Ovary (tissue), 10 donors: ENCODE measurements at places on chromosomes 13 and 19.
A peak's percentile ranks its signal among the peaks of the same experiment; 100 is the strongest.

GRCh38 chr13:23945612-23946011, 48.3 kb upstream of the C1QTNF9B start:
- DNase-seq = no peak

DNA sequence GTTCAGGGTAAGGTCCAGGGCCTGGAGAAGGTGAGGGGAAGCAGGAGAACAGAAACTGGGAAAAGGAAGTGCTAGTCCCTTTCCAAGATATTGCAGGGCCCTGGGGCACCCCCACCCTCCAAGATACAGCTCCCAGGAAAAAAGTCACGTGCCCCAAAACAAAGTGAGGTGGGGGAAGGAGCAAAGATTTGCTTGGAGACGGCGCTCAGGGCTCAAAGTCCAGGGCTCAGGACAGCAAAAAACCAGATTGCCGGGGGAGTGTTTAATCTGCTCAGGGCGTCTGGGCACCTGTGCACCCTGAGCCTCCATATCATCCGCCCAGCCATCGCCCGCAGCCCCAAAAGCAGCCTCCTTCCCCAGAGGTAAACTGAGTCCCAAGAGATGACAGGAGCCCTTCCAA, 6.3 kb downstream of the SMIM24 start:
- DNase-seq = no peak

- DNase-seq = no peak
Measured at GRCh38 chr13:71865874-71866334, 1.1 kb downstream of the DACH1 start.

DNA sequence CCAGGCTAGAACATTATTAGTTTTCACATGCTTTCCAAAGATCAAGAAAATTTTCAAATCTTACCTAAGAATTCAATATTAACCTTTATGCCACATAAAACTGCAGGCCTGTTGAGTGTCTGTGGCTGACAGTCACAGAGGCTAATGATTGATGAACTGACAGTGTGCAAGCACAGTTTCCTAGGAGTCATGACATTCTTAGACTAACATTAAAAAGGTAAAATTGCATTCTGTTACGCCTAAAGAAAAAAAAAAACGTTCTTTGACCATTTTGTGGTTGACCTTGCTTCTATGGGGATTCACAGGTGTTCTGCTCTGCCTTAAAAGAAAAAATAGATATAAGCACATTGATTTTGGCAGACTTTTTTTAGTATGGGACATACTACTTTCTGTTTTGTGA, 1776.2 kb downstream of the PCDH9 start:
- no peak for DNase-seq

DNA sequence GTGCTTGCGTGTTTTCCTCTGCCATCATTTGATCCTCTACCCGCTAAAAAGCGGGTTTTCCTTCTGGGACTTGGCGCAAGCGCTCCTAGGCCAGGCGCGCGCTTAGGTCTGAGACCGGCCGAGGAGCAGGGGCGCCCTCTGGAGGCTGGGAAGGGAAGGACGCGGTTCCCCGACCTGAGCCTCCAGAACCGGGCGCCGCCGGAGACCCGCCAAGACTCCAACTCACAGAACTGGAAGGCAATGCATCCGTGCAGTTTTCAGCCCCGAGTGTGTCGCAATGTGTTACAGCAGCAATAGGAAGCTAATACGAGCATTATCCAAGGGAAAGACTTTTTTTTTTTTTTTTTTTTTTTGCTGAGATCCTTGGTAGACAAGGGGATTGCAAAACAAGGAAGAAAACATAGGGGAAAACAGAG, 190.9 kb downstream of the COL4A1 start:
- DNase-seq = no peak

GRCh38 chr19:3660493-3661219, 34.1 kb upstream of the CACTIN start:
- no peak for DNase-seq

DNA sequence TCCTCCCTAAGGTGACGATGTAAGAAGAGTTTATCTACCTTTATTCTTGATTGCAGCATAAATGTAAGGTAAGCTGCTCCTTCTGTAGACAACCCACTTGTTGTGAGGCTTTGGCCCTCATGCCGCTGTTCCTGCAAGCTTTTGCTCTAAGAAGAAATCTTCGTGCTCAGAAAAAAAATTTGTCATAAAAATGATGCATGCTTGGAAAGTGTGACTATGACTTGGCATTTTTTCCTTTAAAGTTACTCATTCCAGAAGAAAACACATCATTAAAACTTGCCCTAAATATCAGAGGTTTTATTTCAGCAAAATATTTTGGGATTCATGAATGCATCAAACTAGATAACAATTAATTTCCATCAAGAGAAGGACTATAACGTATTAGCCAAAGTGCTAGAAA, 39.8 kb downstream of the KCTD12 start:
- no peak for DNase-seq

- no peak for DNase-seq
Measured at GRCh38 chr19:15197275-15197941, 3.4 kb downstream of the NOTCH3 start.

DNA sequence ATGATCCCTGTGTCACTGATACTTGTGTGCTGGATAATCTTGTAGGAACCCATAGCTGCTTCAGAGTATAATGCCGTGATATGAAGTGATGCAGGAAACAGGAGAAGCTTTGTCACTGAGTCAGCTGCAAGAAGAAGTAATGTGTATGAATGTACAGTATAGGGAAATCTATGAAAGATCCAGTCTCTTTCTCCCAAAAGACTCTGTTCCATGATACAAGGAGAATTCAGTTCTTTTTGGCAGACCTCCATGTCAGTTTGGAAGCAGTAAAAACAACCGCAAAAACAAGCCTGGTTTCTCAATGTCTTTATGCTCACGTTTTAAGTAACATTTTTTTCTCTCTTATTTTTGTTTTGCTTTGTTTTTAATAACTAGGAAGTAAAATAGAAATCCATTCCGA, 33.9 kb downstream of the PCDH17 start:
- DNase-seq = no peak

DNA sequence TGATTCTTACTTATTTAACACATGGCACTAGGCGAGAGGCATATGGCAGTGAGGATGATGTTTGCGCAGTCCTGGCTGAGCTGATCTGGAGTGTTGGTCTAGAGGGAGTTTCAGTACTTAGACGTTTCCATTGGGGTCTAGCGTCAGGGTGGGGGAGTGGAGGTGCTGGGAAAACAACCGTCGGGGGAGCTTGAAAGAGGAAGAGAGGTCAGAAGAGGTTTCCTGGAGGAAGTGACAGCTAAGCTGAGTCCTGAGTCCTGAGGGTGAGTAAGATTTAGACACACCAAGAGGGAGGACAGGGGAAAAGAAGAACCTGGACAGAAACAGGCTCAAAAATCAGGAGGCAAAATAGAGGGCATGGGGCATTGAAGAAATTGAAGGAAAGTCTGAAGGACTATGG, 81.4 kb downstream of the ALOX5AP start:
- no peak for DNase-seq

DNA sequence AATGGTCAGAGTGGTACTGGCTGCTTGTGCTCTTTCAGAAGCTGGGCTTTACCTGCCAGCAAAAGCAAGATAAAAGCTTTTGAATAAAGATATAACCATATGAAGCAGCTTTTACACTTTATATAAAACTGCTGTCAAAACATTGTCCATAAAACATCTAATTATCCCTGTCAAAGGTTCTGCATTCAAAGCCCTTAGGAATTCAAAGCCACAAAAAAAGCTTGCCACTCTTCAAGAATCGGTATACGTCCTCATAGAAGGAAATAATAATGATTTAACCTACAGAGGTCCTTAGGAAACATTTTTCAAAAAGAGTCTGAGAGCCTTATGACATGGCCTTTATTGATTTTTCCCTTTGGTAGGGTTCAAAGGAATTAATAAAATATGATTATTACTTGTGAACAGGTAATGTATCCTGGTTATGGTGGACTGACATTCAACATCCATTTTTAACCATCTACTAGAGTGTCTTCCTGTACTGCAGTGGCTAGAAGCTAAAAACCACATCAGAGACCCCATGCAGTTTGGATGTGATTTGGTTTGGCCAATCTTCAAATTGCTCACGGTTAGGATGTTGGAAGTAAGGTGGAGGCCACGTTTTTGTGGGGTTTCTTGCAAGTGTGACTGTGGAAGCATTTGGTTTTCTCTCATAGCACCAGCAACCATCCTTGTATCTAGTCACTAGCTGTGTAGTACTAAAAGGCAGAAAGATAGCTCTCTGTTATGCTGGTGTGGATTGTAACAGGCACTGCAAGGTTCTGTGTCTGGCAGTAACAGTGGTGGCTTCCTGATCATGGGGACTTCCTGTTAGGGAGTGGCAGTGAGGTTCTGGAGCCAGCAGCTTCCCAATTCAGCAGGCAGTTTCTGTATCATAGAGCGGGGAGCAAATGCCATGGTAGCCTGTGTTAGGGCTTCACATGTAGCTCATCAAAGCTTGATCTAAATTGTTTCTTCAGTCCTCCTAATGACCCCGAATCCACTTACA, 441.5 kb downstream of the DIAPH3 start:
- DNase-seq = no peak

DNA sequence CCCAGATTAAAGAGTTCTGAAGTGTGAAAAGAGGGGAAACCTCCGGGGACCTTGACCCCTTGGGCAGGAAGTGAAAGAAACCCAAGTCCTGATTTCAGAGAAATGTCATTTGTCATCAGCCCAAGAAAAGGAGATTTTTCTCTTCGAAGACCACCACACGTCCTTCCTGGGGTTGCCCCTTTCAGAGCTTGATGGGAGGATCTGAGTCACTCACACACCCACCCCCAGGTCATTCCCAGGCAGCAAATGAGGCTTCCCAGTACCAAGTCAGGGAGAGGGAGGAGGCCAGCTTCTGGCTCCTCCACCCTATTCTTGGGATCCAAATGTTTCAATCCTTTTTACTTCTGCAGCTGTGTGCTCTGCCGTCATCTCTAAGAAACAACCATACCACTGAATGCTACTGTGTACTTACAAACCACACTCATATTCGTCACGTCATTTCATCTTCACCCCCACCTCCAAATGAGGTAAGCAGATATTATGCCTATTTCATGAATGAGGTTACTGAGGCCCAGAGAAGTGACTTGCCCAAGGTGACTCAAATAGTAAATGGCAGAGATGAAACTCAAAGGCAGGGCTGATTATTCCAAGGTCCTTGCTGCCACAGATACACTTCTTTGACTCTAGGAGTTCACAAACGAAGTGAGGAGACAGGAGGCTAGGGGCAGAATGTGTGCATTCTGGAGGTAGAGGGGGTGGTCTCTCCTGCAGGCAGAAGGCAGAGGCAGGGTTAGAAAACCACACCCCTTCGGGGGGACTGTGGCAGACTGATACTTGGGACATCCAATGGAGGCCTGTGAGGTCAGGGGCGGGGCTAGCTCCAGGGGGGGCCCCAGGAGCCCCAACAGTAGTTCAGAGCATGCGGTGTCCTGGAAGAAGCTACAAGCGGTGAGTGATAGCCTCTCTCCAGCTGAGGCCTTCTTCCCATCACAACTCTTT, 5.0 kb upstream of the KMT2B start:
- DNase-seq = no peak

DNA sequence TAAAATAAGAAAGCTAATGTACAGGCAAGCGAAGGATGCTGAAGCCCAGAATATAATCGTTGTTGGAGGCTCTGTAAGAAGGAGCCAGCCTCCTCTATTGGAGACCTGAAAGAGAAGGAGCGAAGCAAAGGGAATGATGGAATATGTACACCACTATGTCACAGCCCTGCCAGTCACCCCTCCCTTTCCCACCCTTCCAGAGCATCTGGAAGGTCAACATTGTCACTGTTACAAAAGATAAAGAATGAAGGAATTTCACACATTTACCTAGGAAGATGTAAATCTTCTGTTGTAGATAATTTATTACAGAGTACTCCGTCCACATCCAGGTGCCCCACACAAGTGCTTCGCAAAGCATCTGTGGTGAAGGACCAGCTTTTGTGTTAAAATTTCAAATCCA, 39.7 kb upstream of the SACS start:
- DNase-seq = no peak

GRCh38 chr13:24036115-24036514, 124.4 kb upstream of the SPATA13 start:
- DNase-seq = no peak

- no peak for DNase-seq
Measured at GRCh38 chr13:73288596-73288995, 229.8 kb downstream of the KLF5 start.

GRCh38 chr13:80166352-80166751, 174.6 kb downstream of the SPRY2 start:
- DNase-seq = no peak

- DNase-seq = peak; percentile 80
Measured at GRCh38 chr19:18208098-18208951, 4.5 kb upstream of the RAB3A start.

GRCh38 chr13:70090036-70090723, 17.4 kb upstream of the ATXN8OS start:
- DNase-seq = no peak

GRCh38 chr19:47713046-47714021, at the start of gene EHD2:
EHD2 (plus strand) TSS chr19:47713422; CDS start chr19:47716613, 3,191 bp downstream.
- DNase-seq = peak; percentile 91

DNA sequence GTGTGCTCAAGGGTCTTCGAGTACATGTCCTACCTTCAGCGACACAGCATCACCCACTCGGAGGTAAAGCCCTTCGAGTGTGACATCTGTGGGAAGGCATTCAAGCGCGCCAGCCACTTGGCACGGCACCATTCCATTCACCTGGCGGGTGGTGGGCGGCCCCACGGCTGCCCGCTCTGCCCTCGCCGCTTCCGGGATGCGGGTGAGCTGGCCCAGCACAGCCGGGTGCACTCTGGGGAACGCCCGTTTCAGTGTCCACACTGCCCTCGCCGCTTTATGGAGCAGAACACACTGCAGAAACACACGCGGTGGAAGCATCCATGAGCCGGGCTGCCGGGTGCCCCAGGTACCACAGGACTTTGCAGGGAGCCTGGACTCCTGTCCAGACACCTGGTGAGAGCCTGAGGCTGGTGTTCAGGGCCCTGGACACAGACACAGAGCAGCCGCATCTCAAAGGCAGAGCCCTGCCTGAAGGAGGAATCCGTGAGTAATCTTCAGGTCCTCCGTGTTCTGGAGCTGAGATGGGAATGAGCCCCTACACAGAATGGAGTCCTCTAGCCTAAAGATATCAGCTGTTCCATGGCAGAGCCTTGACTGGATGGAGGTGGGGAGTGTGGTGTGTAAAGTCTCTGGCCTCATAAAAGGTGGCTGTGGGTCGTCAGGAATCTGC, 1.5 kb downstream of the ZNF581 start:
- peak; percentile 49 for DNase-seq

DNA sequence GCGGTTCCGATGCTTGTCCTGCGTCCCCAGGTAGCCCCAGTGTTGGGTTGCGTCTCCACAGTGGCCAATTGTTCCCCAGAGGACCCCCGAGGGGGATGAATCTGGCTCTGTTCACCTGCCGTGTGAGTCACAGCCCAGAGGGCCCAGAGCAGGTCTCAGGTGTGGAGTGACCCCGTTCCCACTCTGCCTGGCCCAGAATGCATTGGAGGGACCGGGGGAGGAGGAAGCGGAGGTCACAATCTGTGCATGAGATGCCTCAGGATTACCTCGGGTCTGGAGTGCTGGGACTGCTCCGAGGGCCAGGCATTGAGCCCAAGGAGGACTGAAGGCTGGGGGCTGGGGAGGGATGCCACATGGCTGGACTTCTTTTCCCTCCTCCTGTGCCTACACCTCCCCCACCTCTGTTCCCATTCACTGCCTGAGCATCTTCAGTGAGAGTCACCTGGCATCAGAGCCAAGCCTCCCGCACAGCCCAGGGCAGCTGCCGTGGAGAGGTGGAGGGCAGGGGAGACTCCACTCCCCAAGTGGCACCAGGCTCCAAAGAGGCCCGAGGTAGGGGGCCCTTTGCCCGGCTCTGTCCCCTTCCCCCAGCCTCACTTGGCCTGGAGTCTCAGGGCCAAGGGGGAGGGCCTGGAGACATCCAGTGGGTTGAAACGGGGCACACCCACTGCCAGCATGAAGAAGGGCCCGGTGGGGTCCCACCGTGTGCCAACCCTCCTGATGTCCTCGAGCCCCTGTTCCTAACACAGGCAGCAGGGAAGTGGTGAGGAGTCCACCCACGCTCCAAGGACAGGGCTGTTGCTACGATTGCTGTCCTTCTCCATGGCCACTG, 81.1 kb downstream of the CHST8 start:
- DNase-seq = no peak
